A549 (cell line): ENCODE measurements at places on chromosomes 1 and 21.

DNA sequence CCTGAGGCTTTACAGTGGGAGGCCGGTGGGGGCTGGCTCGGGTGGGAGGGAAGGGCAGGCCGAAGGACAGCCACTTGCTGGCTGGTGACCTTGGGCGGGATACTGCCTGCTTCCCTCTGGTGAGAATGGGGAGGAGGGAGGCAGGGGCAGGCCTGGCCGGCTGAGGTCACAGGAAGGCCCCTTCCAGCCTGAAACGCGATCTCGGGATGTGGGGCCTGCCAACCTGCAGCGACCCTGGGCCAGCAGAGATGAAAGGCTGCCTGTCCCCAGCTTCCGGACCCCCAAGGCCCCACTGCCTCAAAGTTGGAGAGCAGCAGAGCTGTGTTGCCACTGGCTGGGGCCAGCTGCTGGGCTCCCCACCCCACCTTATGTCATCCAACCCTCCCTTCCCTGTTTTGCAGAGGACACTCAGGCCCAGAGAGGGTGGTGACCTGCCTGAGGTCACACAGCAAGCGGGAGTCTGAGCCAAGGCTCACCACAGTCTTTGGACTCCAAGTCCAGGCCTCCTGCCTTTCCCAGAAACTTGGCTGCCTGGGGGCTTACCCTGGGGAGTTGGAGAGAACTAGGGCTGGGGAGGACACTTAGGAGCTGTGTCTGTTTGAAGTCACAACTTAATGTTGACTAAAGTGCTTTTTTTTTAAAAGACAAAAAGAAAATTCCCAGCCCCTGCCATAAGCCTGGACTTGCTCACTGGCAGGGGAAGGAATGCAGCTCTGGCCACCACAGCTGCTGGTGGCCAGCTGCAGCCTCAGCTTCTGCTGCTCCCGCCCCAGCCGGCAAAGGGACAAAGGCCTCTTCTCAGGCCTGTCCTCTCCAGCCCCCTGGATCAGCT is 14.8 kb upstream of the WASF2 start:
- DNase-seq: no peak

- no peak for DNase-seq
Measured at GRCh38 chr1:37723390-37724078, 31.2 kb downstream of the CDCA8 start.

DNA sequence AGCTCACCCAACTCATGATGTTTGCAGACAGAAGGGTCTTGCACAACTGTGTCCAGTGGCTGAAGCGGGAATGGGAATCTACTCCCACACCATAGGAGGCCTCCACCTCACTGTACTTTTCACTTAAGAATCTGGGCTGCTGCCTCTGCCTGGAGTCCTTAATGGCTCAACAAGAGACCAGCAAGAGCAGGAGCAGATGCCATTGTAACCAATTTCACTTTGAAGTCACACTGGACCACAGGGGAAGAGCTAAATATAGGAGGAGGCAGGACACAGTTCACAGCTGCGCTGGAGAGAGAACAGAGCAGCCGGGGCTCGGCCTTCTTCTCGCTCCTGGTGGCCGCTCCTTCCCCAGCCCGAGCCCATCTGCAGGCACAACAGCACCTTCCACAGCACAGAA is 120.4 kb downstream of the SIPA1L2 start:
- no peak for DNase-seq

DNA sequence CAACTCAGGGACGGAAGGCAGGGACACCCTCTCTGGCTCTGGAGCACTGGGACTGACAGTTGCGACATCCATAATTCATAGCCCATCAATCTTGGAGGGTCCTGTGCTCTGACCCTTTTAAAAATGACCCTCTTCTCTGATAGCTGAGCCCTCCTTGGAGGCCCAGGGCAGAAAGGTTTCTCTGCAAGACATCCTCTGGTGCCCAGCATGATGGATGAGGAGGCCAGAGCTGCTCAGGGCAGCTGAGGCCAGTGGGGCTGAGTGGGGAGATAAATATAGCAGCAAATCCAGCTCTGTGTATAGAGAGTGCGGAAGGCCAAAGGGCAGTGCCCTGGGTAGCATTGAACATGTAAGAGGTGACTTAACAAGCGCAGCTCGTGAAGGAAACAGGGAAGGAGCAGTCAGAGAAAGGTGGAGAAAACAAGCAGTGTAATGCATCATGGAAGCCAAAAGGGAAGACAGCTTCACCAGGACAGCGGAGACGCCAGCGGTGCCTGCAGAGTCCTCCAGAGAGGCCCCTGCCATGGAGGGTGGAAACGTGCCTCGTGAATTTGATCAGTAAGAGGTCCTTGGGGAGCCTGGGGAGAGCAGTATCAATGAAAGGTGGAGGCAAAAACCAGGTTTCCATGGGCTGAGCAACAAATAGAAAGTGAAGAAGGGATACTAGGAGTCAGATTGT is 50.4 kb upstream of the FMOD start:
- DNase-seq: no peak

DNA sequence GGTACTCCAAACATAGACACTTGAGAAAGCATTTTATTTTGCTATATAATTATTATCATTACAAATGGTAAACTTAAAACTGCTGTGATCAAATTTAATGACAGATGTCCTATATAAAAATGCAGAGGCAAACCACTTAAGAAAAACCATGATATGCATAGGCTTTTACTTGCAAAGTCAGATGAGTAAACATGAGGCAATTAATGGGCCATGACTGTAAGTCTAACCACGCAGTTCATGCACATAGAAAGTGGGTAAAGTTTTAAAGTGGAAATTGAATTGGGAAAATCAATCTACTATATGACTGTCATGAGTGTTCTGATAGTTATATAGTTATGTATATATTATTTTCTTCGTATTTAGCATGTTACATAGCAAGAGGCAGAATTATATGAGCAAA is 219.2 kb downstream of the PTPRC start:
- no peak for DNase-seq

- DNase-seq: no peak
Measured at GRCh38 chr1:116733476-116734365, 20.5 kb upstream of the CD2 start.

DNA sequence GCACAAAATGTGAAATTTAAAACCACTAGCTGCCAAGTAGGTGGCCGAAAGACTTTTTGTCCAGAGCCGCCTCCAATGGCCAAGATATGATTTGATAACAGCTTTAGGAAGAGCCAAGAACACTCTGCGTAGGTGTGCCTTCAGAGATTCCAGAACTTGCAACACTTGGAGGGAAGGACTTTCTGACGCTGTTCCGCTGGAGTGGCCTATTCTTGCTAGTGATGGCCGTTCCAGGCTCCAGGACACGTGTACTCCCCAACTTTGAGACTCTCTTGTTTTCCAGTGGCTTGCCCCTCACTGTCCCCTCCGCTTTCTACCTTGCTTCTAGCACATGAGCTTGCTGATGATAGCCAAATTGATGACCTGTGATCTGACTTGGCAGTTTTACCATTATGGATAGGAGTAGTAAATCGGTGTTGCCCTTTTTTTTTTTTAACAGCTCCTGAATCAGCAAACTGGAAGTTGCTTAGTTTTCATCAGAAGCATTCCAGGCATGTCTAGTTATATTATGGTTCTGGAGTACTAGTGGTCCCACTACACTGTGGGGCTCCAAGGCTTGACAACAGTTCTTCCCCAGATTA is 1.0 kb downstream of the PRDX6 start:
- peak; percentile 58 for DNase-seq

GRCh38 chr1:40668769-40669525 is 3.5 kb upstream of the RIMS3 start:
- peak; percentile 60 for DNase-seq

- no peak for DNase-seq
Measured at GRCh38 chr21:45834026-45834715, 147.4 kb upstream of the COL6A1 start.

DNA sequence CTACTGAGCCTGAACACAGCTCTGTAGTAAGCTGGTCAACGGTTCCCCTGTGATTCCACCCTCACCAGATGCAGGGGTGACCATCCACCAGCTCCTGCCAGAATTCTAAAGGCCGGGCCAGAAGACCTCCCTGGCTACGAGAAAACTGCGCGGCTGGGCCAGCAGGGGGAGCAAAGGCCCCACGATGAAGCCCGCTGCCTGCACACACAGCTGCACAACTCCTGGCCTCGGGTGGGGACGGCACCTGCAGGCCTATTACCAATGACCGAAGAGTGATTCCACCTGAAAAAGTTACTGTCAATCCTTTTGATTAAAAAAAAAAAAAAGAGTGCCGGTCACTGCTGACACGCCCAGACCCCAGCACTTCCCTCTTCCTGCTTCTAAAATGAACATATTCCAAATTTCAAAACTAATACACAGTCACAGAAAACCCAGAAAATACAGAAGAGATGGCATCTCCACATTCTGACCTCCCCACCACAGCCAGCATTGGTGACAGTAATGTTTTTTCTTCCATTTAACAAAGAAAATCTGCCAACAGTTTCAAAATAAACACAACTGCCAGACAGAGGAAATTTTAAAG is 49.8 kb upstream of the RIPK4 start:
- peak; percentile 40 for DNase-seq

- no peak for DNase-seq
Measured at GRCh38 chr21:26171258-26172100, 909 bp upstream of the APP start.

DNA sequence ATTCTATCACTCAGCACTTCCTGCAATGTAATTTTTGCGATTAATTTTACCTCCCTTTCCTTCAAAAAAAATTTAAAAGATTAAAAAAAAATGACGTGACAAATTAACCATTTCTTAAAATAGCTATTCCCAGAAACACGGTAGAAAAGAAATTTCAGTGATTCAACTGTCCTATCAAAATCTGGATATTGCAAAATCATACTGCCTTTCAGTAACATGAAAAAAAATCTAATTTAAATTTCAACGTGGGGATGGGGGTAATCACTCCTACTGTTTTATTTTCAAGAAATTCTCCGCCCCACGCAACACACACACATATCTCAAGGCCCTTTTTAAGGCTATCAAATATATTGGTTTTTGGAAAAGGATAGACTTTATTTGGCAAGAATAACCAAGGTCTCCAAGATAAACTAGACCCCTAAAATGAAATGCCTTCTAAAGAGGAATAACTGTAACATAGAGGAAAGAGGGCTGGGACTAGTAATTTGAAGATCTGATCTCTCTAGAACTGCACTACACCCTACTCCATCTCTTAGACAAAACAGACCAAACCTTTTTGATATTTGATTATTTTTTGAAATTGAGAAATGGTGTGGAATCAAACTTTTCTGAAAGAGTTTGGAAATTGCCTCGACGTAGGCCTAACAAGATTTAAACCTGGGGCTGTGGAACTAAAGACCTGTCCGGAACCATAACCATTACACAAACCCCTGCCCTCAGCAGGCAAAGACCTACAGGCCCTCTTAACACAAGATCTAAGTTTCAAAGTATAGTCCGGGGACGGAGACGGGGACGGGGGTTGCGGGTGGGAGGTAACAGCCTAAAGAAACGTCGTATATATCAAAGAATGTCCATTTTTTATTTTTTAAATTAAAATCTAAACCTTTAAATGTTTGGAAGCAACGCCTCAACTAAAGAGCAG is 941 bp downstream of the ARNT start:
- no peak for DNase-seq

DNA sequence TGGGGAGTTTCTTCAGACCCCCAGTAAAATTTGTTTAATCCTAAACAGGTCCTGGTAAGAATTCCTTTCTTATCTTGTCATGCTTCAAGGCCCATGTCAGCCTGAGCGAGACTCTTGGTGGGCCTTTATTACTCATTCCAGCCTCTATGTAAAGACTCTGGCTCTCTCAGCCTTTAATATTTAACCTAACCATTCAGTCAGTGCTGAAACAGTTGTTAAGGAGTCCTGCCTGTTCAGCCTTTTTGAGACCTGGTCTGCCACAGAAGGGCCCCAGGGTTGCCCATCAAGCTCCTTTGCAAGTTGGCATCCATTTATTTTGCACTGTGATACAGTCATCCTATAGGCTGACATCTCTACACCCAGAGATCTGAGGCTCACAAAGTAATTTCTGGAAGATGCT is 107.7 kb upstream of the VANGL1 start:
- DNase-seq: no peak

DNA sequence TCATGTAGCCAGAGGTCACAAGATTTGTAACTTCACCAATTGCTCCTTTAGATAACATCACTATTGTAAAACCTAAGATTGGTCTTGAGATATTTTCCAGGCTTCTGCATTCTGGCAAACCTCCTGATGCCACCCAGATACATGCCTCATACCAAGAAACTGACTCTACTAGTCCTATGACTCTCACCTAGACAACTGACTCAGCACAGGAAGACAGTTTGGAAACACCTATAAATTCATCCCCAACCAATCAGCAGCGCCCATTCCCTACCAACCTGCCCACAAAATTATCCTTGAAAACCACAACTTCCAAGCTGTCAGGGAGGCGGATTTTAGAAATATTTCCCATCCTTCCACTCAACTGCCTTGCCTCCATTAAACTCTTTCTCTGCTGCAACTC is 2.6 kb downstream of the NME7 start:
- DNase-seq: no peak

- no peak for DNase-seq
Measured at GRCh38 chr1:158189624-158190023, 8.9 kb downstream of the CD1D start.

GRCh38 chr1:212769459-212770167 is 22.0 kb downstream of the NSL1 start:
- no peak for DNase-seq

GRCh38 chr1:45686015-45686287 is 382 bp downstream of the GPBP1L1 start:
- DNase-seq: no peak

GRCh38 chr1:68074472-68074871 is 24.0 kb upstream of the DIRAS3 start:
- no peak for DNase-seq

DNA sequence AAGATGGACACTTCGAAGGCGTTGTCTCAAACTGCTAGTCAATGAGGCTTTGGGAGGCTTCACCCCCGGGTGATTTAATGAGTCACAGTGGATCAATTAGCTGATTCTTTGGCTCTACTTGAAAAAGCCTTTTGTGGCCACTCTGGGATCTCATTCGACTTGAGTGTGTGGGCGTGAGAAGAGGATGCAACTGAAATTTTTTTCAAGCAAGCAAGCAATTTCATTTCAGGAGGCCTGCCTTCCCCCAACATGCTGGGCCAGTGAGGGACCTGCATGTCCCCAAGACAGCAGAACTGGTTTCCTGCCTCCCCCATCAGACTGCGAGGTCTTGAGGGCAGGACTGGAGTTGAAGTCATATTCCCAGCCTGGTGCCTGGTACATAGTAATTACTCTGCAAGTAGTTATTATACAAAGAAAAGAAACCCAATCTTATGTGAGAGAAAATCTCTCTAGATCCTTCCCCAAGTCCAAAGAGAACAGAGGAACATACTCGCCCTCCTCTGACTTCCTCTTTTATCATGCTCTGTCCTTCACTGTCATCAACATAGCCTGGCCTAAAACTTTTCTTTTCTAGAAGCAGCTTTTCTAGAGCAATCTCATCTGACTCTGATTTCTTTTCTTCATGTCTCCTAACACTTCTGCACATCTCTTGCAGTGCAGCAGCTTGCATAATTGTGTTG is 22.7 kb downstream of the SYT6 start:
- no peak for DNase-seq

GRCh38 chr1:94854458-94855306 is 34.5 kb downstream of the SLC44A3 start:
- DNase-seq: peak; percentile 83
